ENCODE measurements at places on chromosomes 12 and 14.

GRCh38 chr14:51022769-51023168, 72.1 kb downstream of the TRIM9 start:
- no peak for DNase-seq

GRCh38 chr12:42673535-42673934, 84.0 kb upstream of the PRICKLE1 start:
- no peak for DNase-seq

DNA sequence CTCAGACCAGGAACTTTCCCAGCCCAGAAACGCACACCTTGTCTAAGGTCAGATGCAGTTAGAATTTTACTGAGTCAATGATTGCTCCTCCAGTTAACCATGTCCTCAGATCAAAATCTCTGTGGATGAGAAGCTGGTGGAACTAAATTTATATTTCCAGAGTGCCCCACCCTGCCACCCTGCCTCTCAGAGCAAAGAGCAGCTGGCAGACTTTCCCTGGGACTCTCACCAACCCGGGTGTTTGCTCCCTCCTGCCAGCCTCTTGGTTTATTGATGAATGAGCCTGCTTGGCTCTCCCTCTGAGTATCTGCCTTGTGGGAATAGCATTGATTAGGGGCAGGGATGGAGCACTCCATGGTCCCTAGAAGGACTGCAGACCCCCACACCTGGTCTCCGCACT, 5.9 kb upstream of the KRT1 start:
- no peak for DNase-seq

- DNase-seq, result peak; percentile 57
Observed at GRCh38 chr12:53750812-53751335, 905 bp downstream of the CISTR start.

DNA sequence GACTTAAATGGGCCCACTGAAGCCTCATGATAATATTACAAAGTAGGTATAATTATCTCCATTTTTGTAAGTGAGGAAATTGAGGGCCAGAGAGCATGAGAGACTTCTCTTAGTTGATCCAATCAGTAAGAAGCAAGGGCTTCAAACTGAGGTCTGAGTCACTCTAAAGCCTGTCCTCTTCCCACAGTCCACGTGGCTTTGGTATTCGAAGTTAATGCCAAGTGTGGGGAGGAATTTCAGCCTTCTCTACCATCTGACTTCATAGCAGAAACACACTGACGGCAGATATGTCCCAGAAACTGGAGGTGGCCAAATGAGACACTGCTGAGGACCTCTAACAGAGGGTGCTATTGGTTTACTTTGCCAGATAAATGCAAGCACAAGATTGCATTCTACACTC, 114.4 kb upstream of the OVCH1 start:
- DNase-seq, result no peak

DNA sequence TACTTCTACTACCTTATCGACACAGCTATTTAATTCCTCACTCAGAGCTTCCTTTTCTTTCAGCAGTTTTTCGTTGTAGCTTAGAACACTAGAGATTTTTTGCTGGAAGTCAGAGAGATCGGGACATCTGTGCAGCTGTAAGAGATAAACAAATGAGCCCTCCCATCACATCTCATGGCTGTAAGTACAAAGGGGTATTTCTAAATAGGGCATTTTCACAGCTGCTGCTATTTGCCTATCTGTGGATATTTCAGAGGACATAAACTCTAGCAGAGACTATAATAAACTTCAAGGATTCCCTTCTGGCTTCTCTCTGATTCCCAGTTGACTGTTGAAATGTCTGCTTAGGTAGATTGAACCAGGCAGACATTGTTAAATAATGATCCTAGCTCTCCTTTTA, 76.1 kb upstream of the SAV1 start:
- no peak for DNase-seq

DNA sequence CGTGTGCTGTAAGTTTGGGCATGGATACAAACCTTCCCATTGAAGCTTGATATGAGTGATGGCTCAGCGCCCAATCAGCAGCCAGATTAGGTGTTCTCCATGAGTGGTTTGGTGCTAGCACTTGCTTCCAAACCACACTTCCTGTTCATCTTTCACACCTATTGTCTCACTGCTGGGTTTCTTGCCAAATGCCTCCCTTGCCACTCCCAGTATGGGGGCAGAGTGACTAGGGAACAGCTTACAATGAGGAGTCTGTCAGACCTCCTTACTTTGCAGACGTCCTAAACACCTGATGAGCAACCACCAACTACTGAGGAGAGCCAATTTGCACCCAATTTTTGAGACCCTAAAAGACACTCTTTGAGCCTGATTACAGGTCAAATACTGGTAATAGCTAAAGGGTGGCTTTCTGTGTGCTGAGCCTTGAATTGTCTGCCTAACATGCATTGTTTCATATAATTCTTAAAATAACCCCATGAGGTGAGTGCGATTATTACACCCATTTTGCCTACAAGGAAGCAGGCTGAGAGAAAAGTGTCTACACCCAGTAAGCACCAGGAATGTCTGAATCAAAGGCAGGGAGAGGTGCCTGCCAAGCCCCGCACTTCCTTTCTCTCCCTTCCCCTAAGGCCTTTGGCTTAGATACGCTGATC, 48.4 kb upstream of the FOS start:
- no peak for DNase-seq

DNA sequence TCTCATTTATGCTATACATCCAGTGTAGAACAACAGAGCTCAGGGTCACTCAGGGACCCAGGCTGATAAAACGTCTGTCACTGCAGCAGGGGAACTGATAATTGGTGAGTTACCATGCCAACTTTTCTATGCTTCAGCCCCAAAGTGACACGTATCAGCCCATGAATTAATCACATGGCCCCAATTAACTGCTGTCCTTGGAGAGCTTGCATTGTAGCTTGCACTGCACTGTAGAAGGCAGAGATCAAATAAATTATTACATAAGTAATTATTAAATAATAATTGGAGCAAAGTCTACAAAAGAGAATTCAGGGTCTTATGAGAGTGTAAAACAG, 144.6 kb downstream of the SUDS3 start:
- no peak for DNase-seq

DNA sequence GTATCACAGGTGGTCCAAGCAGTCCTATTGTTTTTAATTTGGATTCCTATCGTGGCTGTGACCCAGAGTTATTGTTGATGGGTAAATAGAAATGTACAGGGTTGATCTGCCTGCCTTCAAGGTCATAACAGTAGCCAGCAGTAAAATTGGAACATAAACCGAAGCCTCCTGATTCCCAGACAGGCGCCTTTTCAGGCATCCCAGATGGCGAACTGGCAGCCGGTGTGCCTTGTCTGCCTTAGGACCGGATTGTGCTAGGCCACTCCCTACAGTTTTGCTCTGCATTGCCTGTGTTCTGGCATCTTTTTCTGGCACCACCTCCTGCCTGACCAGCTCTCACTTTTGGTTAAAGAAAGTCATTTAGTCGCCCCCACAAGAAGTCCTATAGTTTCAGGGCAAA, 22.2 kb downstream of the TMEM117 start:
- no peak for DNase-seq

GRCh38 chr14:89349171-89350008, 67.6 kb downstream of the FOXN3 start:
- peak; percentile 64 for DNase-seq

- DNase-seq, result no peak
Observed at GRCh38 chr14:68761391-68761790, 31.5 kb downstream of the ZFP36L1 start.

DNA sequence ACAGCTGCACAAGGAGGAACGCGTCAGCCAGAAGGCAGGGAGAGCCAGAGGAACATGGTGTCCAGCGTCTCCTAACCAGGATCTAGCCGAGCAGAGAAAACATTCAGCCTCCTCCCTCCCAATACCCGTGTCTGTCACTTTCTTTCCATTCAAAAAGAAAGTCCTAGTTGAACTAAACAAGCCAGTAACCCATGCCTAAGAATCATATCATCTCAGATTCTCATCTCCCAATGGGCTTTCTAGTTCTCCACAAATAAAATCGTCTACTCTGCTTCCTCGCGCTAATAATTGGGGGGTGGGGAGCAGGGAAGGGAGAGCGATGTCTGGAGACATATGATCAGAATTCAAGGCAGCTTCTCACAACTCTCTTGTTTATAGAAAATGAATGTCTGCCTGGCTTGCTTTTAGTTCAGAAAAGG, 7.4 kb downstream of the NKX2-1 start:
- peak; percentile 2 for DNase-seq

GRCh38 chr14:29687071-29687765, 240.4 kb downstream of the PRKD1 start:
- no peak for DNase-seq

GRCh38 chr14:54381821-54382220, 15.0 kb upstream of the CDKN3 start:
- no peak for DNase-seq

GRCh38 chr12:69130064-69130463, 109.3 kb upstream of the CPSF6 start:
- no peak for DNase-seq

DNA sequence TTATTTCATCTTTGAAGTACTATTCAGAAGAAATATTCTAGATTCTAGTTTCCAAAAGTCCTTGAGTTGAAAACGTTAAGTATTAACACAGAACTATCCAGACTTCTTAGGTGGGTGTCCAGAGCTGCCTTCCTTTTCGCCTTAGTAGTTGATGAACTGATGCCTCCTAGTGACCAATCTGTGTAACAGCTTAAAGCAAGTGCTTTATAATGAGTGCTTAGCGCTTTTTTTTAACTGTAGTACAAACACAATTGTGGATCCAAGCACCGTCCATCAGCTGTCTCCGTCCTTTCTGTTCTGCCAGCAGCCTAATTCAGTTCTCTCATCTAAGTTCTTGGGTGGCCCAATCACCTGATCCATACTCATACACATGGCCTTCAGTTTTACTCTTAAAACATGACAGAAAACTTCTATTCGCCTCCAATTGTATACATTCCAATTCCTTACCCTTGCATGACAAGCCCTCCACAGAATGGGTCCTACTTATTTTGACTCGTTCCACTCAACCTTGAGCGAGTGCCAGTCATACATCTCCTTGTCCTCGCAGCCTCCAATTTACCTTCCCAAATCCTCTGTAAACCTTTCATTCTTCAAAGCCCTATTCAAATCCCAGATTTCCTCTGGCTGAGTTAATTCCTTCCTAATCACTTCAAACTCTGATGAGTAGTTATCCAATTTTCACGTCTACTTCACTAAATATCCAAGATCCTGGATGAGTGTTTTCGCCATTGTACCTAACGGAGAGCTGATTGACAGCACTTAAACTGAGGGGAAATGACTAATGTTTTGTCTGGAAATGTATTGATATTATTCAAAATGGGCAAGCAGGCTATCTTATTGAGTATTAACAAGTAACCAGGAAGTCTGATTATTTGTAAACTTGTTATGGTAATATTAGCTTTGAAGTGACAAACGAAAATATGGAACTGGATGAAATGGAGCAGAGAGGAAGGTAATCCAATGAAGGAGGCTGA, 5.8 kb upstream of the PHLDA1 start:
- peak; percentile 59 for DNase-seq

GRCh38 chr14:50410921-50411320, 14.2 kb upstream of the CDKL1 start:
- DNase-seq, result no peak

- no peak for DNase-seq
Observed at GRCh38 chr12:90910958-90911357, 44.0 kb downstream of the CCER1 start.

DNA sequence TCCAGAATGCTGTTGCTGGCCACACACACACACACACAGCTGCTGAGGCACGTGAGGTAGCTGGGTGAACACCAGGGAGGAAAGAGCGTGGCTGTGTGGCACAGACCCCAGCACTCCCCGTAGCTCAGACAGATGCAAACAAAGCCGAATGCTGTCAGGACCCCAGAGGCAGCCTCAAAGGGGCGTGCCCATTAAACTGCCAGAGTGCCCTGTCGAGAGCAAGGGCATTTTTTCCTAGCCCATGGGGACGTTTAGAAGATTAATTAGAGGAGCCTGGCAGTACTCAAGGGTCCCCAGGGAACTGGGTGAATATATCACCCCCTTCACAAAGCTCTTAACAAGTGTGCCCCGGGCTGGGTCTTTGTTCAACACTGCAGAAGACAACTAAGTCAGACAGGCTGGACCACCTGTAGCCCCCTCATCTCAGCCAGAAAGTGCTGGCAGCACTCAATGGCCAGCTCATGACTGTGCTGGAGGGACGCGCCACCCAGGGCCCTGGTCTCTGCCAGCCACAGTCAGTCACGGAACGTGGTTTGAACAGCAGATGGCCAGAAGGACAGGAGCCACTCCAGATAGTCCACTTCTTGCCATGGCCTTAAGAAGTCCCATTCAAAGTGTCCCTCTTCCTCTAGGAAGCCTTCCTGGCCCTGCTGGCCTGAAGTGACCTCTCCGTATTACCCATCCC, 37.5 kb downstream of the TTC7B start:
- DNase-seq, result no peak

- no peak for DNase-seq
Observed at GRCh38 chr12:95882080-95882479, 23.3 kb downstream of the SNRPF start.

GRCh38 chr12:100266585-100266834, 369 bp downstream of the DEPDC4 start:
- DNase-seq, result peak; percentile 89

DNA sequence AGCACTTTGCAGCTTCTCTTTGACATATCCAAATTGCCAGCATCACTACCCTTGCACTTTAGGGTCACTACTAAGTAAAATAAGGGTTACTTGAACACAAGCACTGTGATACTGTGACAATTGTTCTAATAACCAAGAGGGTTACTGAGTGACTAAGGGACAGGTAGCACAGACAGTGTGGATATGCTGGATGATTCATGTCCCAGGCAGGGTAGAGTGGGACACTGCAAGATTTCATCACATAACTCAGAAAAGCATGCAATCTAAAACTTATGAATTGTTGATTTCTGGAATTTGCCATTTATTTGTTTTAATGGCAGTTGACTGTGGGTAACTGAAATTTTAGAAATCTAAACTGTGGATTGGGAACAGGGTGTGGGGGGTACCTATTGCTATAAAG, 218.8 kb downstream of the KITLG start:
- no peak for DNase-seq

GRCh38 chr12:51683763-51684357, 92.8 kb downstream of the SCN8A start:
- DNase-seq, result no peak

All from SK-N-SH (cell line).